ENCODE measurements at places on chromosomes 2 and 18.

DNA sequence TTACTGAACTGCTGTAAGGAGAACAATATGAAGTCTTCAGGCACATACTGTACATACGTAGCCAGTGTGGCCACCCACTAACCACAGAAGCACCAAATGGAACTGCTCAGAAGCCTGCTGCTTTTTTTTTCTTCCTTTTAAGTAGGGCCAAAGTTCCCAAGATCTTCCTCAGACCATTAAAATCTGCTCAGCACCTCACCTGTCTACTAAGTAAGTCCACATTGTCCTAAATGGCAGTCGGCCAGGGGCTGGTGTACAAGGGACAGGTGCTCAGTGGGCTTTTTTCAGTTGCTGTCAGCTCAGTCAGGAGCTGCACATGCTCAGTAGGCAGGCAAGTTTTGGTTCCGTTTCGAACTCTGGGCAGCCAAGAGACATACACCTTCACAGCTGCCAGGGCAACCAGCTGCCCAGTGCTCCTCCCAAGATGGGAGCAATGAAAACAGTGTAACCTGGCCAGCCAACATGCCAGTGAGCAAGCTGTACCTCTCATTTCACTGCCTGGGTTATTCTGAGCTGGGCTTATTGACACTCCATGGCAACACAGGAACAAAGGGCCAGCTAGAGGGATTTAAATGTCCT lies 86.1 kb downstream of the ACVR1 start:
- no peak for DNase-seq

DNA sequence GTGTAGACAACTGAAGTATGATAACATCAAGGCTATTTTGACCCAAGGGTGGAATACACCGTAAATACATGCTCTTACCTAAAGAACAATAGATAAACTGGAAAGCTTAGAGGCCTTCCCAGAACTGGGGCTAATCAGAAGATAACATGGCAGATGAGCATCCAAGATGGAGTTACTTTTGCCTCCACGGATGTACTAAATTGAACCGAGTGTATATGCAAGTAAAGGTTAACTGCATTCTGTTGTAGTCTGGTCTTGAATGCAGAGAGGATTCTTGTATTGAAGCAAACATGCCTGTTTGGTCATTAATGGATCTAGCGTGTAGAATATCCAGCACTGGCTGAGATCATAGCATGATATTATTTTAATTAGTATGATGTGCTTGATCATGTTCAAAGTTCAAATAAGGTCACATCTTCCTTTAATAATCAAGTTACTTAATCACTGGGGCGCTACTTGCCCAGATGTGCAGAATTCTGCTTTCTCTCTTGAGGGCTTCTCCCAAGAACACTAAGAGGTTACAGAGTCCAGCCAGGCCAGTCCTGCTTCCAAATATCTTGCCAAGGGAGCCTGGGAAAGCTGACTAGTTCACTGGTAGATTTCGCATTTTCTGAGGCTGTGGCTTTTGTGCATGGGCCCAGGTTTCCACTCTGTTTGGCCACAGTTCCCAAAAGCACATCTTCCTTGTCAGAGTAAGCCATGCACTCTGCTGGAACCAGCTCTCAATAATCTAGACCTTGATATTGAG lies 37.5 kb upstream of the ACSL3 start:
- no peak for DNase-seq

DNA sequence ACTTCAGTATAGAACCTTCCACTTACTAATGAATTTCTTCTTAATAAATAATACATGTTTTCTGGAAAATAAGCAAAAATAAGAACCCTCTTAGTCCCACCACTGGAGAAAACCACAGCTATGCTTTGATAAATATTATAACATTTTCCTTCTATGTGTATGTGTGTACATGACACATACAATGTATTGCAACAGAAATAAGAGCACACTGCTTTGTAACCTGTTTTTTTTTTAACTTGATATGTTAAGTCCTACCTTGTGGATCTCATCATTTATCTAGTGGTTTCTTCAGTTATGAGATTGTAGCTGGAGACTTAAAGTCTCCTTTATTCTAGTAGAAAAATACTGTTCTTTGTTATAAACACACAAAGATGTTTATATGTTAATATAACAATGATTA lies 17.2 kb downstream of the INPP1 start:
- peak; percentile 22 for DNase-seq

DNA sequence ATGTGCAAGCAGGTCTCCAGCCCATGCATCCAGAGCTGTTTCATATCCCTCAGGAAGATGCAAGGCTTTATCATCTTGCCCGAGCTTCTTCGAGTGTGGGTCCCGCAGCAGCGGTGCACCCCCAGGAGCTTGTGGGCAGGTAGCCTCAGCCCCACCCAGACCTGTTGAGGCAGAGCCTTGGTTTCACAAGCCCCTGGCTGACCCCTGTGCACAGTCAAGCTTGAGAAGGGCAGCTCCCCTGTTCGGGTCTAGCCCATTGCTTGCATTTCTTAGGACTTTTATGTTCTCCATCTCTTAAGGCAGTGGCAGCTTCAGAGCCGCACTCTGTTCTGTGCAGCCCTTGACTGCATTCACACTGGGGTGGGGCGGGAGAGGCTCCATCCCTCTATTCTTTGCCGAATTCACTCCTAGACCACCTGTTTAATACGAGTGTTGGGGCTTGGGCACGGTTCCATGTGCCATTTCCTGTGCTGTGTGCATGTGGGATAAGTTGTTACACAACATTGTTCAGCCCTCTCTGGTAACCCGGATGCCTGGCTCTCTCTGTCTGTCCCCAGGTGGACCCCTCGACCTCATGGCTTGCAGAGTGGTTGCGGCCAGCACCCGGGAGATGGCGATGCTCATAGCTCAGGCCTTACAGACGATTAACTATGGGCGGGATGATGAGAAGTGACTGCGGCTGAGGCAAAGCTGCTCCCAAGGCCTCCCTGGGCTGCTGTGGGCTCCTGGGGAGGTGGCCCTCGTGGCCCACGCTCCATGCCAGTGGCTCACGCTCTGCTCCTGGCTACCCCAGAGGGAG lies 48.7 kb downstream of the IMPA2 start:
- DNase-seq = no peak

DNA sequence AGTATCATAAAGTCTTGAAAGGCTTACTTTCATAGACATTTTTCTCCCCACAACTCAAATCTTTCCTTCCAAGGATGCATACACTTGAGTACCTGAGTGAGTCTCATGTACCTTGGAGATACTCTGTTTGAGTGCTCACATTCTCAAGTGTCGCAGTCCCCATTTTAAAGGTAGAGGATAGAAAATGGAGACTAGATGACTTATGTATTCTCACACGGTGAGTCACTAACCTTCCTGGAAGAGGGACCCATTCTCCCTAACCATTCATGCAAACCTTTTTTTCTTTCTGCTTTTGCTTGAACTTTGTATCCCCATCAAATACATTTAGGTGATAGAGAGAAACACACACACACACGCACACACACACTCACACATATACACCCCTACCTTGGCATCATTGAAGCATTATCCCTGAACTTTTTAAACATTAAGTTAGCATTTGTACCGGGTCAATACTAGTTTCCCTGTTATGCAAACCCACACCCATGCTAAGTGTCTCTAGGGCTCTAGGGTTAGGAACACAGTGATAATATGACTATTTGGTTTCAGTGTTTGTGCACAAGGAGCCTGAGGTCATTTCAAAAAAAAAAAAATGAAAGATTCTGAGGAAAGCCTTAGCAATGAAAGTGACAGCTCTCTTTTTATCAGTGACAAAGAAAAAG lies 236.2 kb downstream of the IKZF2 start:
- peak; percentile 34 for DNase-seq

DNA sequence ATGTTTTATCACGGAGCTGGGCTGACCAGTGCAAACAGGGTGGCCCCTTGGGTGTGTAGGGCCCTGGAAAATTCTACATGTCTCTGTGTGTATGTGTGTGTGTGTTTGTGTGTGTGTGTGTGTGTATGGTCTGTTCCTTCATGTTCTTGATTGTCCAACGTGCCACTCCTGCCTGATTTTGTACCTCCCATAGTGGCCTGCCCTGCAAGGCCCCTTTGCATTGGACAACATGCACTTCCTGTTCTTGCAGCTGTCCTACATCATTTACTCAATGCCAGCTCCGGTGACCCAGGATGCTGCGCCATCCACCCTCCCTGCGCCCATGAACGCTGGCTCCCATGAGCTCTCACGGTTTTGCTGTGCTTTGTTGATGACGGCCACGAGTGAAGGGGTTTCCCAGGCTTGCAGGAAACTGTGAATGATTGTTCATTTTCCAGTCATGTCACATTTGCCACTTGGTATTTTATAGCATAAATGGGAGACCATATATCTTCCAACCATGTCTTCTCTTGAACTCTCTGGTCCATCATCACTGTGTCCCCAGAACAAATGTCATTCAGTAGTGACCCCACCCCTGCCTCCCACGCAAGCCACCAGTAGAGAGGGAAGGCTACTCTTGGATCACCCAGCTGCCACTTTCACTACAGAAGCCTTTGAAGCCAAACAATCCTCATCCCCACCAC lies 69.7 kb upstream of the NCK2 start:
- no peak for DNase-seq

DNA sequence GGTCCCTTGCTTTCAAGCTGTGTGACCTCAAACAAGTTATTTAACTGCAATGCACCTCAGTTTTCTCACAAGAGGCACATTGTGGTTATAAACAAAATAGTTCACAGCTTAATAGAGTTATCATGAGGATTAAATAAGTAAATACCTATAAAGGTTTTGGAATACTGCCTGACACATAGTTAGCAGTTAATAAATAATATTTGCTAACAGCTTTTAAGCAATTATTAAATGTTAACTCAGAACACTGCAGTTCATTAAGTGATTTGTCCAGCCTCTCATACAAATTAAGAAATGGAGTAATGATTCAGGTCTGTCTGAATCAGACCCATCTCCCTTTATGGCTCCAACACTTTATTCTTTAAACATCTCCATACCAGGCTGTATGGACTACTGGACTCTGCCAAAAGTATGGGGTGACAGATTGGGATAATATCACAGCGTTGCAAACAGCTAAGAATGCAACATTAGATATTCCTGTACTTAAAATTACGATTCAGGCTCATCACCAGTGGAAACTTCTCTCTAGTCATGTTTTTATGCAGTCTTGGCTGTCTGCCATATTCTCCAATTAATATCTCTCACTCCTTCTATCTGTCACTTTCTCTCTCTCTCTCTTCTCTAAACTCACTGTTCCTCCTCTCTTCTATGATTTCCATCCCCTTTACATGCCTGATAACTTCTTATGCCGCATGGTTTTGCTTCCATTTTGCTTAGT lies 370.6 kb upstream of the UBE2E3 start:
- DNase-seq = no peak

GRCh38 chr2:123693836-123694235 lies 331.3 kb upstream of the CNTNAP5 start:
- no peak for DNase-seq

DNA sequence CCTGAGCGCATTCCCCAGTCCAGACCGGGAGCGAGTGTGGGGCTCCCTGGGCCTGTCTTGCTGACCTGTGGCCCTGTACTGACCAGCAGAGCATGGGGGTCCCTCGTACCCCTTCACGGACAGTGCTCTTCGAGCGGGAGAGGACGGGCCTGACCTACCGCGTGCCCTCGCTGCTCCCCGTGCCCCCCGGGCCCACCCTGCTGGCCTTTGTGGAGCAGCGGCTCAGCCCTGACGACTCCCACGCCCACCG lies 5.3 kb downstream of the NEU4 start:
- no peak for DNase-seq

- DNase-seq = no peak
Observed at GRCh38 chr2:18526429-18526828, 34.0 kb downstream of the RDH14 start.

GRCh38 chr18:34494359-34494696 lies 215.8 kb upstream of the DTNA start:
- DNase-seq = no peak

- no peak for DNase-seq
Observed at GRCh38 chr2:113061241-113061640, 2.2 kb downstream of the IL36RN start.

- no peak for DNase-seq
Observed at GRCh38 chr2:230889911-230890601, 25.3 kb downstream of the ITM2C start.

- no peak for DNase-seq
Observed at GRCh38 chr18:74532511-74533025, 1.7 kb upstream of the CNDP1 start.

DNA sequence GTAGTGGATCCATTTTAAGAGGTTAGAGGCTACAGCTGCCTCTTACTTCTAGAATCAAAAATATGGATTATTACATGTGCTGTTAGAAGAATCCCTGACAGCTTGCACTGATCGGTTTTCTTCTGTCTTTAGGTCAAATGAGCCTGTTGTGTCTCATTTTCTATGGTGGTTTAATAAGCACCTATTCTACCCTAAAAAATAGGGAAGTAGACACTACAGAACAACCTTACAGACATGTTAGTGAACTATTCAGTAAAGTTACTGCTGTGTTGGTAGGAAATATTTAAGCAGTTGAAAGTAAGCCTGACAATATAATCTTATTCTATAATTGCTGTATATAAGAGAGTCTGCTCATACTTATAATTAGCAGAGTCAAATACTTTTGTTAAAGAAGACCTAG lies 168.5 kb upstream of the NOSTRIN start:
- DNase-seq = no peak

DNA sequence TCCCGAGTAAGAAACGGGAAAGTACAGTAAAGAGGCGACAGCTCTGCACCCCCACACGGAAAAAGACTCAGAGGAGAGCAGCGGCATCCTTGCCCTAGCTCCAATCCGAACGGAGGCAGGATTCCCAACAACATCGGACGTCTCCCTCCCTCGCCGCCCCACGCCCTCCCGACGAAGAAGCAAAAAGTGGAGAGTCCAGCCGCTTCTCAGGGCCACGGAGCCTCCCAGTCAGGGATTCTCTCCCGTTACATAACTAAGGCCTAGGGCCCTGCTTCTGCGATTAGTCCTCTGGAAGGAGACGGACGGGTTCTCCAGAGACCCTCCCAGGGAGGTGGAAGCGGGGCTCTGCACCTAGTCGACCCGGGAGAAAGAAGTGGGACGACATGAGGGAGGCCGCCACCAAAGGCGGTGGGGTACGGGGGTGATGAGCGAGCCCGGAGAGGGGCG lies 587 bp downstream of the SUMO1 start:
- peak; percentile 60 for DNase-seq

- DNase-seq = no peak
Observed at GRCh38 chr18:13280070-13280795, 61.7 kb downstream of the LDLRAD4 start.

GRCh38 chr2:8255448-8255800 lies 426.4 kb upstream of the ID2 start:
- peak; percentile 13 for DNase-seq

DNA sequence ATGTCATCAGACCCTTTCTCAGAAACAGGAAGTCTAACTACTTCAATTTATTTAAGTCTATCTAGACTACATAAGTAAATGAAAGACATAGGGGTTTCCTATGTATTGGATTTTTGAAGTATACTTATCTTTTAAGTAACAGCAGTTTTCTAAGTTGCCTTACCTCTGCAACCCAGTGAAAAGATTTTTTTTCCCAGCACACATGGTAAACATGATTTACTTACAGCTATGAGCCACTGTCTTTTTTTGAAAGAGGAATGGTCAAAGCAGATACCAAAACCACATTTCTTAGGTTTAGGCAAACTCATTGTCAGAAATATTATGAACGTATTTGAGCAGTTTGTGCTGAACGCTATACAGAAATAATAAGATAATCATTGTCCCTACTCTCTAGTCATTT lies 78.7 kb upstream of the OTX1 start:
- no peak for DNase-seq

All from IMR-90 (cell line).